ENCODE measurements at places on chromosomes 13 and 19.

GRCh38 chr19:1266916-1267476 is 2.1 kb upstream of the CIRBP start:
- DNase-seq = no peak

- no peak for DNase-seq
Measured at GRCh38 chr19:40599331-40599901, 1.8 kb upstream of the LTBP4 start.

- DNase-seq = no peak
Measured at GRCh38 chr19:54650108-54650655, 12.6 kb upstream of the LILRB4 start.

DNA sequence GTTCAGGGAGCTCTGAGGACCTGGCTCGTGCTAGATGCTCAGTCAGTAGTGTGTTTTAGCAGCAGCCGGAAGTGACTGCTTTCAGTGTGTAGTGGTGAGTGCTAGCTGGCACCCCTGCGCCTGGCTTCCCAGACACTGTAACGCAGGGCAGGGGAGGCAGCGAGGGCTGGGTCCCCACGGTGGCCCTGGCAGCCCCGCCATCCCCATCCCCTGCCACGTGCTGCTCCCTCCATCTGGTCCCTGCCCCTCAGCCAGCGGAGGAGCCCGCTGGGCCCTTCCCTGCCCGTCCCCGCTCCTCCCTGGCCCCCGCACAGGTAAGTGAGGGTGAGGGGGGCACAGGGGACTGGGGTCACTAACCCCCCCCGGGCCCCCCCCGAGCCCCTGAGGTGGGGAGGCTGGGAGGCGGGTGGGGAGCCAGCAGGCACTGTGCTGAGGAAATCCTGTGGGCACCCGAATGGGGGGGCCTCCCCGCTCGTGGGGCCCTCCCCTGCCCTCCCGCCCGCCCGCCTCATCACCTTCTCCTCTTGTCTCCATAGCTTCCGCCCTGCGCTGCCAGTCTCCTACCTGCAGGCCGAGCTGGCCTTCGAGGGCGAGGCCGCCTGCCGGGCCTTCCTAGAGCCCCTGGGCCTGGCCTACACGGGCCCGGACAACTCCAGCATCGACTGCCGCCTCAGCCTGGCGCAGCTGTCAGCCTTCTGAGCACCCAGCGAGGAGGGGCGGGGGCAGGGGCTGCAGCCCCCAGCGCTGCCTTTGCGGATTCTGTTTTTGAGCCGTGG is 3.2 kb downstream of the LENG9 start:
- DNase-seq = no peak

DNA sequence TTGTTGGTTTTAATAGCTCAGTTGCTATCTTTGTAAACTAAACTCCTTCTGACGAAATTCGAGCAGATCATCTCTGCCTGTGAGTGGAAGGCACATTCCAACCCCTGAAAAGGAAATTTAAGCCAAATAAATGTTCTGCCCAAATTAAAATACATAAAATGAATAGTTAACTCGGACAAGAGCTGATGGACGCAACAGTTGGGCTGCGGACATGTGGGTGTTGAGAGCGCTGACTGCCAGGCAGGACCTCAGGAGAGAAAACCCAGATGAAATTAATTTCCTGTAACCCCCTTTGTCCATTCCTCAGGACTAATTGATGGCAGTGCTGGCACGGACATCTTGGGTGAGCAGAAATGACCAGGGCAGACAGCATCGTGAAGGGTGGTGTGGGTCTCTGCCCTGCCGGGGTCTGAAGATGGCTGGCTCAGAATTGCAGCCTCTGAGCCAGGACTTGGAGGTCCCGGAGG is 86.5 kb downstream of the TSHZ3 start:
- no peak for DNase-seq

DNA sequence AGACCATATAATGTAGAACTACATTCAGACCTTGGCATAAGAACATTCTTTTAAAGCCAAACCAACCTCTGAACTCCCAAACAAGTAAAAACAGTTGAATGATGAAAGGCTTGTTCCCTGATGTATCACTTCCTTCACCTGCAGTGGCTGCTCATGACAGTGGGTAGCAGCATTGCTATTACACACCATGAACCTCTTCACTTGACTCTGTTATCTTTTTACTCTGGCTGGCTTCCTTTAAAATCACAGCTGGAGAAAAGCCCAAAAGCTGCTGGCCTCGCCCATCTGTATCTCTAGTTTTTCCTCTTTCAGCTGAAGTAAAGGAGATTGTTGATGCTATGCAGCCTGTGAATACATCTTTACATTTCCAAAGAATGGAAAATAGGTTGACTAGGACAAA is 22.6 kb downstream of the THSD1 start:
- DNase-seq = no peak

GRCh38 chr13:21243045-21243897 is 66.8 kb downstream of the MRPL57 start:
- no peak for DNase-seq

DNA sequence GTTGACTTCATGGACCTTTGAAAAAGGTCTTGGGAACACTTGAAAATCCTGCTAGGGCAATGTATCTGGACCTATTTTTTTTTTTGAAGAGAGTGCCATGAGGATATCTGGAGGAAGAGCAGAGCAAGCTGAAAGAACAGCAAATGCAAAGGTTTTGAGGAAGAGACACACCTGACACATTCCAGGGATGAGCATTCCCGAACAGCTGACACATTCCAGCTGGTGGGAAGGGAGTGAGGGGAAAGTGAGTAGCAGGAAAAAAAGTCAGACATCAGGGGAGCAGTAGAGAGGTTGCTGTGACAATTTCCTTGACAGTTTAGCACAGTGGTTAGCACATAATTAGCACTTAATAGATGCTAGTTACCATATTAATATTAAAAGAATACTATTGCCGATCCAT is 14.7 kb downstream of the DGKH start:
- DNase-seq = no peak

- DNase-seq = no peak
Measured at GRCh38 chr13:90740099-90740498, 607.4 kb upstream of the MIR17HG start.

DNA sequence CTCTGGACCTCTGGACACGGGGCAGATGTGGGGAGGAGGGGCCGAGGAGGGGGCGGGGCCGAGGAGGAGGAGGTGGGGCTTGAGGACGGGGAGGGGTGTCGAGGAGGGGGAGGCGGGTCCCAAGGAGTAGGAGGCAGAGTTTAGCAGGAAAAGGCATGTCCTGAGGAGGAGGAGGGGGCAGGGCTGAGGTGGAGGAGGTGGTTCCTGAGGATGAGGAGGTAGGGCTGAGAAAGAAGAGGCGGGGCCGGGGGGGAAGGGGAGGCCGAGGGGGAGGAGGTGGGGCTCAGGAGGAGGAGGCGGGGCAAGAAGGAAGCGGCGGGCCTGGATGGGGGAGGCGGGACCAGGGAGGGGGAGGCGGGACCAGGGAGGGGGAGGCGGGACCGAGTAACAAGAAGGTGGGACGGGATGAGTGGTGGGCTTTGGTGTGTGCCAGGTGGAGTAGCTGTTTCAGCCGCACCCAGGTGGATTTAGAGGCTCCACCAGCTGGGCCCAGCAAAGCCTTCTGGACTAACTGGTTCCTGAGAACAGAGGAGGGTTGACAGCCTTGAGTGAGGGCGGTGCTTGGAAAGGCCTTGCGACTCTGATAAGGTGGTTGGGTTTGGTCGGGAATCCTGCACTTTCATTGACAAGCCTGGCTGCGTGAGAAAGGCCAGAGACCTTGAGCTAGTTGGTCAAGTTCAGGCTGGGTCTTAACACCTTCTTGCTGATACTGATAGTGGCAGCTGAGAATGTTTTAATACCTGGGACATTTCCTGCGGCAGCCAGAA is 7.7 kb downstream of the TECR start:
- DNase-seq = peak; percentile 80

DNA sequence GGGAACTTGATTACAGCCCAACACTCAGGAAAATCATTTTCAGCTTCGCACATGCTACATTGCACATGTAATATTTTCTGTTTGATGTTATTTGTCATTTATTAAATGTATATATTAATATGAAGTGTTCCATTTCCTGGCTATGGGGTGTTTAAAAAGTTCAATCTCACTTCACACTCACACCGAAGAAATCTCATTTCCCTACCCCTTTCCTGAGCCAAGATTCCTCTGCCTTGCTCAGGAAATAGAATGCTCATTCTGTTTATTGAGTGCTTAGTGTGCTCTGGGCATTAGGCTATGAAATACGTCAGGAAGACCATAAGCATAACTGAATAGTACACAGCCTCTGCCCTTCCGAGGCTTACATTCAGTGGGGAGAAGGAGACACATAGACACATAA is 331.9 kb upstream of the TSHZ3 start:
- DNase-seq = no peak

All from testis (tissue), 5 donors.